Panc1 (cell line): ENCODE measurements at places on chromosomes 13 and 19. TPM values are rescaled to one million over a fixed set of nuclear protein-coding genes. Genes with fewer than 3 reads are reported as not detected.

- H3K4me1 ChIP-seq = peaks cover 15% of the 10 kb centered on the region
- H3K27me3 ChIP-seq = peaks cover 19% of the 10 kb centered on the region
- H3K36me3 ChIP-seq = no peaks in the 10 kb centered on the region
- peak overlapping the region; percentile 46 for H3K4me3 ChIP-seq
Measured at GRCh38 chr19:30227661-30228112, 144.5 kb upstream of the ZNF536 start.

GRCh38 chr19:19495614-19496603, 19.4 kb downstream of the TSSK6 start:
- H3K27me3 ChIP-seq = no peaks in the 10 kb centered on the region
- no peaks in the 10 kb centered on the region for H3K36me3 ChIP-seq
- no peaks in the 10 kb centered on the region for H3K4me1 ChIP-seq
- H3K4me3 ChIP-seq = no peak overlapping the region

CDX2 gene
- 5.1 TPM for total RNA-seq

GRCh38 chr19:43776286-43776685, 4.5 kb downstream of the KCNN4 start:
- DNase-seq = no peak
- peaks cover 27% of the 10 kb centered on the region for H3K4me1 ChIP-seq

EXOC3L2 gene
- 0.08 TPM for total RNA-seq

DNA sequence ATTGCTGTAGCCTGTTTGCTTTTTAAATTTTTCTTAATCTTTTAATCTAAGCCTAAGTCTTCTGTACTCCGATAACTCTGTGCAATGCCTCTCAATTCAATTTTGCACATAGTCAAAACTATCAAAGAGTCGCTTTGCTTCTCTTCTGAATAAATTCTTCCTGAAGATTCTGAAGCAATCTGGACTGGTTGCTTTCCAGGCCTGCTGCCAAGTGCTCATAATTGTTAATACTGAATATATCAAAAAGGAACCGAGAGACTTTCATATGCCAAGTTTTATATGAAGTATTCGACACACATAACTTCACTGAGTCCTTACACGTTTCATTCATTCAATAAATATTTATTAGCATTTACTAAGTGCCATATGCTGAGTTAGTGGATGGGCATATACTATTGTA, 91.3 kb downstream of the EDNRB start:
- no peaks in the 10 kb centered on the region for H3K36me3 ChIP-seq
- DNase-seq = no peak
- H3K4me1 ChIP-seq = no peaks in the 10 kb centered on the region
